ENCODE measurements at places on chromosomes 16 and 17.
A peak's percentile ranks its signal among the peaks of the same experiment; 100 is the strongest.

GRCh38 chr16:11417487-11417886 is 72.2 kb downstream of the RMI2 start:
- no peak for DNase-seq

DNA sequence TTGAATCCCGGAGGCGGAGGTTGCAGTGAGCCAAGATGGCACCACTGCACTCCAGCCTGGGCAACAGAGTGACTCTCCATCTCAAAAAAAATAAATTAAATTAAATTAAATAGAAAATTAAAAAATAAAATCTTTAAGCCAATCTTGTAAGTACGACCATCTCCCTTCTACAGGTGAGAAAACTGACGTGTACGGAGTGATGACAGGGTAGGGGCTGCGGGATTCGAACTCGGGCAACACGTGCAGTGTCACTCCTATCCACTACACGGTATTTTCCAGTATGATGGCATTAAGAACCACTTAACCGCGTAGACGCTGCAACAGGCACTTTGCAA is 762 bp downstream of the WDR59 start:
- no peak for DNase-seq

DNA sequence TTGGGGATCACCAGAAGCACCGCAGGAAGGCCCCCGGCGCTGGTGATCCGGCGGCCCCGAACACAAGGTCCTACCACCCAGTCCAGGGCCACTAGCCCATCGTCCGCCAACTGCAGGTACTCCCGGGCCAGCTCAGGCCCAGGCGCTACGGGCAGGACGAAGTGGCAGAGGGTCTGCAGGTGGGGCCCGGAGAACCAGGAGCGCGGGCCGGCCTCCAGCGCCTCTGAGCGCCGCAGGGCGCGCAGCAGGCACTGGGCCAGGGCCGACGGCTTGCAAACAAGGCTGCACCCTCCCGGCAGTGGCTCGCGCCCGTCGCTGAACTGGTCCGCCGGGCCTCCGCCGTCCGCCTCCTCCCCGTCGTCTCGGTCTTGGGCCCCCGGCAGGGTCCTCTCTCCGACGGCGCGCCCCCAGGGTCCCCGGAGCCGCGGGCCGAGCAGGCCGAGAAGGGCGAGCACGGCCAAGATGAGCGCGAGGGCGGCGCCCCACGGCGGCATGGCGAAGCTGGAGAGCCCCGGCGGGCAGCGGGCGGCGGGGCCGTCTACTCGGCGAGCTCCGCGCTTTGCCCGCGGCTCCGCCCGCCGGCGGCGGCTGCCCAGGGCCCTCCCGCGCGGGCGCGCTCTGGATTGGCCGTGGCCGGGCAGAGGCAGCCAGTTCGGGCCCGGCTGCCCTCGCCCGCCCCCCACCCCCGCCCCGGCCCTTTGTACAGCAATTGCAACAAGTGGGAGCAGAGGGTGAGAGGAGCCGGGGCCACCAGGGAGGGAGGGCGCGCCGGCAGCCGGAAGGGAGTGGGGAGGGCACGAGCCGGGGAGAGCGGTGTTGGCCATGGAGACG is at the start of gene ABHD15:
Gene ABHD15, minus strand, starts transcription at position 565 of the 831 bp plus-strand sequence. Its CDS starts 71 bp downstream, at position 494.
- peak; percentile 78 for DNase-seq

DNA sequence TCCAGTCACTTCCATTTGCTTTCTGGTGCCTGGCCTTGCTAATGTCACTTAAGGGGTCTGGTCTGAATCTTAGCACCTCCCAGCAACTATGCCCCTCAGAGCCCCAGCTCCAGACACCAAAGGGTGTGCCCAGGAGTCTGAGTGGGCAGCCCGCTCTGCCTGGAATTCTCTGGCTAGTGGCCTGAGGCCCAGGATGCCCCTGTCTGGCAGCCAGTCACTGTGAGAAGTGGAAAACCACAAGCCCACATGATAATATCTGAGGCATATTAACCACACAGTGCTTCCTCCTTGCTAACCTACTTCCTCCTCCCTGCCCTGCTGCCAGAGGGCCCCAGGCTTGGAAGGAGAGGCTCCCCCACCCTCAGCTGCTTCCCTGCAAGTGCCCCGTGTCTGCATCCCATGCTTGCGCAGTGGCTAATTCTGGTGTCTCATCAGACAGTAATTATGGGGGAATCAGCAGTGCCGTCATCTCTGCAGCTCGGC is 14.0 kb downstream of the SRCIN1 start:
- DNase-seq = no peak

DNA sequence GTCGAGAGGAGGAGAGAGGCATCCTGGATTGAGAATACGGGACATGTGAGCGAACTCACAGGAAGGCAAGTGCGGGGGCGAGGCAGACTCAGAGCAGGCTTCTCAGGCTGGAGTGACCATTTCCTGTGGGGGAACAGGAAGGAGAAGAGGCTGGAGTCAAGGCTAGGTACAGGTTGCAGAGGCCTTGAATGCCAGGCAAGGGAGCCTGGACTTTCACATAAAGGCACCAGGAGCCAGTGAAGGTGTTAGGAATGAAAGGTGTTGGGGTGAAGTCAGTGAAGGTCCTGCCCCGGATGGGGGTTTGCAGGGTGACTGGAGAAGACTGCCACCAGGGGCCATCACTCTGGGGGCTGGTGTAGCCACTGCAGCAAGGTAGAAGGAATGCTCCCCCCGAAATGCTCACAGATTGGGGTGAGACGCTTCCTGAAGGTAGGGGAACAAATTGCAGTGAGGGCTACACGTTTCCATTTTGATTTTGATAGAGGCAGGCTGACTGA is 5.3 kb upstream of the GPRC5C start:
- no peak for DNase-seq

DNA sequence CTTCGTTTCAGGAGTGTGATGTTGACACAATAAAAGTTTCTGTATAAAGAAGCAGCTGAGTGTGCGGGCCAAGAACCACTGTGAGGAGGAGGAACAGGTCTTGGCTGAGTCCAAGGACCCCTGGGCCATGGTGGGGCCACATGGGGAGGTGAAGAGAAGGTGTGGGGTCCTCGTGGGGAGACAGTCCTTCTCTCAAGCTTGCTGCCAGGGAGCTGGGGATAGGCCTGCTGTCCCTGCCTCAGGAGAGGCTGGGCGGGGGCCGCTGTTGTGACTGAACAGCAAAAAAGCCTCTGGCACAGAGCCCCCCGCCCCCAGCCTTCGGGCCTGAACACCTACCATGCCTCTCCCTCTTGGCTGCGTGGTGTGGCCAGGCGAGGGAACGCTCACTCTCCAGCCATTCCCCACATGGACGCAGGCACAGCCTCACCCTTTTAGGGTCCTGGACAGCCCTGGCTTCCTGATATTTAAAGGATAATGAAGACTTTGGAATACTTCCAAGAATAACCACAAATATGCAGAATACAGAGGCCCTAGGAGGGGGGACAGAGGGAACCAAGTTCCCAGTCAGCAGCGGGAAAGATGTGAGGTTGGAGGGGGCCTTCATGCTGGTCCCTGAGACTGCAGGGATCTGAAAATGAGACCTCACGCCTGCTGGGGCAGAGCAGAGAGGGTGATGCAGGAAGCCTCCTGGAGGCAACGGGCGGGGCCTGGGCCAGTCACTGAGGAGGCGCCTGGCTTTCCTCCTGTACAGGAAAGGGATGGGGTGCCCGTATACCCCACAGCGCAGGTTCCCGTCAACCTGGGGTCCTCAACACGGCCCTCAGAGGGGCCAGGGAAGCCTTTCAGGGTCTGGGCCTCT is 100.0 kb upstream of the CREBBP start:
- DNase-seq = no peak

Measured in 8988T (cell line).